ENCODE measurements at places on chromosomes 7 and 10.

- no peak for DNase-seq
Observed at GRCh38 chr10:78843495-78843894, 225.3 kb upstream of the ZMIZ1 start.

DNA sequence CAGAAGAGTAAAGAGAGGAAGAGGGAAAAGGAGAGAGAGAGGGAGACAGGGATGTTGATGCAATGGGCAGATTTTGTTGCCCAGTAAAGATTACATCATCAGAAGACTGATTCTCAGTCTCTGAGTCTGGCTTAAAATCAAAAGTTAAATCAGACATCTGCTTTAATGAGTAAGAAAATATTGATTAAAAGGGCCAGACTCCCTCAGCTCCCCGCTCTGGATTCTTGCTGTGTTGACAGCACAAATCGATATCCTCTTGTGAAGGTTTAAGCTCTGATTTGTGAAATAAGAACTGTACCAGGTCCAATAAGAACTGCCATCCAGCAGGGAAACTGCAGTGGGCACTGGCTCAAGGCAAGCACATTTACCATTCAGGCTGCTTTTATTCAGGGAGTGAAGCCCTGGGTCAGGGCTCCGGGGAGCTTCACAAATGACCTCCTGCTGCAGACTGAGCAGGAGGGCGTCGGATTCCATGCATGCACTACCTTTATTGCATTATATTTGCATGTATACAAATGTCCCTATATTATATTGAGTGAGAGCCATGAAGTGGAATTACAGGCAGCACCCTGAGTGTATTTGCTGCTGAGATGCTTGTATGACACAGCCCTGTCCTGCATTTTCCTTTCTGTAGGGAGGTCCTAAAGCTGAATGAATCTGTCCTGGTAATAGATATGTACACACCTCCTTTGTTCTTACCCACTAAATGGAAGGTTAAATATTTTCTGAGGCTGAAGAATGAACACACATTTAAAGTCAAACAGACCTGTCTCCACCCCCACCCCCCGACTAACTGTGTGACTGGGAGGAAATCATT is 401.5 kb downstream of the REEP3 start:
- no peak for DNase-seq

- no peak for DNase-seq
Observed at GRCh38 chr7:106604303-106604924, 56.5 kb downstream of the CCDC71L start.

- DNase-seq, result no peak
Observed at GRCh38 chr7:70710651-70711050, 421.3 kb upstream of the GALNT17 start.

DNA sequence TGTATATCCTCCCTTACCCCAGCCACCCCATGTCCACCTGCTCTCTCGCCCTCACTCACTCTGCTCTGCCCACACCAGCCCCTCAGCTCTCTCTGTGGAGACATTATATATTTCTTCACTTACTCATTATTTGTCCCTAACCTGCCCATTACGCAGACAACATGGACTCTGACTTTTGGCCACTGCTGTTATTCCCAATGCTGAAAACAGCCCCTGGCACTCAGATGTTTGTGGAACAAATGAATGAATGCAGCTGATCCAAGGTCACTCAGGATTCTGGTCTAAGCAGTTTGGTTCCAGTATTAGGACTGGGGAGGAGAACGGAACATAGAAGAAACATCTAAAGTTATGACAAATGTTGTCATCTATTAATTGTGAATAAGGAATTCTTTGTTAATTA is 26.7 kb downstream of the GNA12 start:
- DNase-seq, result no peak

DNA sequence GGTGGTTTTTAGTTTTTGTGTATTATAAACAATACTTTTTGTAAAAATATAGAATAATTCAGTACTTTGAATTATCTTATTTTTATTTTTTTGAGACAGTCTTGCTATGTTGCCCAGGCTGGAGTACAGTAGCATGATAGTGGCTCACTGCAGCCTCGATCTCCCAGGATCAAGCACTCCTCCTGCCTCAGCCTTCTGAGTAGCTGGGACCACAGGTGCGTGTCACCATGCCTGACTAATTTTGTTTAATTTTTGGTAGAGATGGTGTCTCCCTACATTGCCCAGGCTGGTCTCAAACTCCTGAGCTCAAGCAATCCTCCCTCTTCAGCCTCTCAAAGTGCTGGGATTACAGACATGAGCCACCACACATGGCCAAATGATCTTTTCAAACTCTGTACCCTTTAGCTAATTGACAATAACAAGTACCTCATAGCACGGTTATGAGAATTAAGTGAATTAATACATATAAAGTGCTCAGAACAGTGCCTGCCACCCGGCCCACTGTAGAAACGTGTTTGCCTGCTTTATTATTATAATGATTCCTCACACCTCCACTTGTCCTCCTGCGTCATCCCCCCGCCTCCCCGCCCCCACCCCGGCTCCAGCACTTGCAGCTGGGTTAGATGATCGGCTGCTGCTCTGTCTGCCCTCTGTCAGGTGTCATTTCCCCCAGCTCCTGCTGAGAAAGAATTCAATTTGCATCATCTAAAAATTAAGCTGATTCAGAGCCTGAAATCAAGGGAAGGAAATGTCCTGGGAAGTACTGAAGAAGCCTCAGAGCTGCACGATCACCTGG is 53.6 kb upstream of the NRF1 start:
- no peak for DNase-seq

- no peak for DNase-seq
Observed at GRCh38 chr10:28291881-28292297, 11.0 kb downstream of the MPP7 start.

GRCh38 chr10:125048094-125048864 is 106.4 kb downstream of the ZRANB1 start:
- no peak for DNase-seq

DNA sequence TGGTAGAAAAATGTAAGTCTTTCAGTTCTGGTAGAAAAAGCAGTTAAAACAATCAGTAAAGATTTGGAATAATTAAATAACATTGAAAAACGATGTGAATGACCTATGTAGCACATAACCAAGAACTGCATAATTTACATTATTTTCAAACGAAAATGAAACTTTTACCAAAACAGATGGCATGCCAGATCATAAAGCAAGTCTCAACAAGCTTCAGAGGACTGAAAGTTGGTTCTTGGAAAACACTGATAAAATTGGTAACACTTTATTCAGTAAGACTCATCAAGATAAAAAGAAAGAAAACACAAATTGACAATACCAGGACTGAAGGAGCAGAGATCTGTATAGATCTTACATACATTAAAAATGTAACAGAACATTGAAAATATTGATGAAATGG is 92.8 kb downstream of the VIPR2 start:
- no peak for DNase-seq

DNA sequence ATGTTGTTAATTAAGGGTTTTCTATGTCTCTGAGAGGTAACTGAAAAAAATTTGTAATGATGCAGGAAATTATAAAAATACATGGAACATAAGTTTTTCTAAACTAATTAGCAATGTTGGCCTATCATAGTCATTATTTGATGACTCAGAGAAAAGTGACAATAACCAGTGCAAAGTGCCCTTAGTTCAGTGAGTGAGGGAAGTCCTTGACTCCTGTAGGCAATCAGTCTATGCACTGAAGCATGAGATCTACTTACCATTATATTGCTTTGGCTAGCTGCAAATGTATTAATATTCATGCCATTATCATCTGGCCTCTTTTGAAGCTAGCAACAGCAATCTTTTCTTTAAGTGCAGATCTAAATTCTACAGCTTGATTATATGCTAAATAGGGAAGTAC is 40.6 kb downstream of the CCDC172 start:
- no peak for DNase-seq

DNA sequence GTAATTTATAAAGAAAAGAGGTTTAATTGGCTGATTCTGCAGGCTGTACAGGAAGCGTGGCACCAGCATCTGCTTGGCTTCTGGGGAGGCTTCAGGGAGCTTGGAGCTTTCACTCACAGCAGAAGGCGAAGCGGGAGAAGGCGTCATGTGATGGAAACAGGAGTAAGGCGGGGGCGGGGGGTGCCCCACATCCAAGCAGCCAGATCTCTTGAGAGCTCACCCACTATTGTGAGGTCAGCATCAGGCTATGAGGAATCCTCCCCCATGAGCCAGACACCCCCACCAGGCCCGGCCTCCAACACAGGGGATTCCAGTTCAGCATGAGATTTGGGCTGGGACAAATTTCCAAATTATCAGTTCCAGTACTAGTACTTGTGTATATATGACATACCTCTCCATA is 46.2 kb downstream of the WDR37 start:
- peak; percentile 10 for DNase-seq

GRCh38 chr7:129401228-129401966 is 32.8 kb upstream of the STRIP2 start:
- no peak for DNase-seq

DNA sequence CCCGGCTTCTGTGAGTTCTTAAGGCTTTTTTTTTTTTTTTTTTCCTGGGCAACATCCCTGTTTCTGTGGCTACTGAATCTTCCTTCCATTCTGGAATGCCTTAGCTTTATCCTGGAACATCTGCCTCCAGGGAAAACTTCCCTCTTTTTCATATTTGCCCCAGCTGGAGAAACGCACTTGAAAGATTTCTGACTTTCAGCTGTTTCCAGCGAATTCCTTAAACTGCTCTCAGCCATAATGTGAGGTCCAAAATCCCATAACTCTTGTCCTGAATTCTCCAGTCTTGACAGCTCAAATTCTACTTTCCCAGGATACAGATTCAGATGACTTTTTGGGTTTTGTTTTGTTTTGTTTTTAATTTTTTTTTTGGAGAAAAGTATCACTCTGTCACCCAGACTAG is 263.6 kb upstream of the AUTS2 start:
- DNase-seq, result no peak

GRCh38 chr7:151024435-151025056 is at the start of gene ATG9B:
TSS of gene ATG9B (minus strand) at chr7:151024494. CDS start at chr7:151024423, 71 bp downstream.
- DNase-seq, result no peak

- no peak for DNase-seq
Observed at GRCh38 chr10:78933828-78934531, 134.8 kb upstream of the ZMIZ1 start.

DNA sequence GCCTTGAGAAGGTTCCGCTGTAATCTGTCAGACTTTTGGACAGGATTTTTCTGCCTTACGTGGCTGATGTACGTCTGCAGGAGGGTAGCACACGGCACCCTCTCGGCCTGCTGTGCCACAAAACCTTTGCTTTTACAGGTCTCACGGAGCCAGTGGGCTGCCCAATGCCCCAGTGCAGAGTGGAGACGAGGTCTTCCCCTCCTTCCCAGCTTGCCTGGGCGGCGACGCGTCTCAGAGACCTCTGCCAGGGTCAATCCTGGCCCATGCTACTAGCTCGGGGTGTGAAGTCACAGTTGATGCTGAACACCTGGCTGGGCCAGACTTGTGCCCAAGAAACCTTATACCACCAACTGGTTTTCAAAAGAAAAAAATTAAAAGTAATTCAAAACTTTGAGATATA is 526.4 kb downstream of the DNAJB6 start:
- no peak for DNase-seq

GRCh38 chr7:98321301-98321700 is 39.8 kb downstream of the BRI3 start:
- no peak for DNase-seq

GRCh38 chr10:20760460-20760859 is 136.7 kb downstream of the NEBL start:
- no peak for DNase-seq

DNA sequence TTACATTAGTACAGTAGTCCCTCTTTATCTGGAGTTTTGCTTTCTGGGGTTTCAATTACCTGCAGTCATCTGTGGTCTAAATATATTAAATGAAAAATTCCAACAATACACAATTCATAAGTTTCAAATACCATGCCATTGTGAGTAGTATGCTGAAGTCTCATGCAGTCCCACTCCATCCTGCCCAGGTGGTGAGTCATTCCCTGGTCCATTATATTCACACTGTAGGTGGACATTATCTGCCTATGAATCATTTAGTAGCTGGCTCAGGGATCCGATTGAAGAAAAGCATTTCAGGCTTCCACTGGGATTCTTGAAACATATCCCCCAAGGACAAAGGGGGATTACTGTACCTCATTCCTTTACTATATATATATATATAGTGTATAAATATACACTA is 298.2 kb upstream of the GALNT17 start:
- no peak for DNase-seq

DNA sequence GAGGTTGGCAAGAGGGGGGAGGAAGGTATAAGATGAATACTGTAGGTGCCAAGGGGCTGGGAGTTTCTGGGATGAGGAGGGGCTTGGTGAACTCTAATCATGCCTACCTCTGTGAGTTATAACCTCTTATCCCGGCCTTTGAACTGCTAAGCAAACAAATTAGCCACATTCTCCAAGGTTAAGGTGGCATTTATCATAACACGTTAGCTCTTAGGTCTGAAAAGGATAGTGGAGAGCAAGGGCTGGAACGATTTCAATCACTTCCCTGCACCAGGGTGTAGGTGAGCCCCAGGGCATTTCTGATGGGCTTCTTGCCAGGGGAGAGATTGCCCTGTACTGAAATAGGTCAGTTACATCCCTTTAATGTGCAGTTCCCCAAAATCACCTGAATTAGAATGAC is 28.6 kb upstream of the DMBT1 start:
- DNase-seq, result no peak

DNA sequence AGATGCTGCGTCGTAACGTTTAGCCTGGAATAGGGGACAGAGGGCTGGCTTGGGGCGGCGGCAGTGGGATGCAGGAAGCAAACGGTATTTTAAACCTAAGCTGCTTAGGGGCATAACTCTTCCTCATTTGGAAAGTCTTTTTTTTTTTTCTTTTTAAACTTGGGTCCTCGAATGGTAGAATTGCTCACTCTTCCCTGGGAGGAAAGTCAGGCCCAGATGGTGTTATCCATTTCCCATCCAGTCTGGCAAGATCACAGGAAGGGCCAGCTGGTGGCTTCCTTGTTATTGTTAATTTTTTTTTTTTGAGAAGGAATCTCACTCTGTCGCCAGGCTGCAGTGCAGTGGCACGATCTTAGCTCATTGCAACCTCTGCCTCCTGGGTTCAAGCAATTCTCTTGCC is 56.6 kb downstream of the TMEM209 start:
- no peak for DNase-seq

- no peak for DNase-seq
Observed at GRCh38 chr7:28576656-28577055, 164.3 kb downstream of the CREB5 start.

- no peak for DNase-seq
Observed at GRCh38 chr7:155807789-155808548, 4.3 kb downstream of the SHH start.

- DNase-seq, result no peak
Observed at GRCh38 chr7:79478386-79478785, 24.9 kb upstream of the MAGI2 start.

DNA sequence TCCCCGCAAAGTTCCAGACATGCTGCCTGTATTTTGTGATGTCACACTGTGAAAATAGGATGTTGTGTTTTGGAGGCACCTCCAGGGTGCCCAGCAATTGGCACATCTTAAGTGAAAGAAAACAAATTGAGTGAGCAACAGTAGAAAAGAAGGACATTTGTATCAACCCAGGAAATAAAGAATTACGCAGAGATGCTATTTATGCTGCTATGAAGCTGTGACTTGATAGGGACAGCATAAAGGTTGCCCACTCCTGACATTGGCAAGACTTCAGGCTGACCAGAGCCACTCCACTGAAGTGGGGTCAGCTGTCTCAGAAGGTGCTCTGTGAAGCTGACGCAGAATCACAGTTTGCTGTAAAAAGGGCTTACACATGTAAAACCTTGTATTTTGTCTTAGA is 729.9 kb upstream of the GALNT17 start:
- DNase-seq, result no peak

- no peak for DNase-seq
Observed at GRCh38 chr10:48802611-48803071, 118.0 kb downstream of the WDFY4 start.
